Stimulated activated CD4-positive, alpha-beta T cell treated with anti-CD3 and anti-CD28 coated beads, TNF-alpha, amount 100 ng/mL, for 1 hour (primary cell): ENCODE measurements at places on chromosomes 7 and 10.

GRCh38 chr10:68367121-68367520 is 34.4 kb upstream of the PBLD start:
- no peak for DNase-seq

GRCh38 chr10:21517134-21518031 is 8.1 kb downstream of the SKIDA1 start:
- DNase-seq = no peak

- no peak for DNase-seq
These were observed 31.5 kb downstream of the MTURN start for GRCh38 chr7:30166155-30166840.

GRCh38 chr10:117248750-117249465 is 8.0 kb downstream of the SLC18A2 start:
- no peak for DNase-seq

DNA sequence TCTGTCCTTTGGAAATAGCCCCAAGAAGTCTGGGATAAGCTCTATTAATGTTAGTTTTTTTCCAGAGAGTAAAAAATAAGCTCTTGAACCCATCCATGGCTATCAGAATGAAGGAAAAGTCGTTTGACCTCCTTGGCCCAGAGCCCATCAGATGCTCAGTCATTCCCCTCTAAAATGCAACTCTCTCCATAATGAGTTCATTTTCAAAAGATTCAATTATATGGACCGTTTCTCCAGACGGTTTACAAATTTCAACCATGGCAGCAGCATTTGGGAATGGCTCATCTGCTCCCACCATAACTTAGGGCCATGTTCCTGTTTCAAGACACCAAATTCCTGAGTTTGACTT is 220.0 kb downstream of the PTPRN2 start:
- no peak for DNase-seq

GRCh38 chr7:41705109-41705901 is 2.4 kb upstream of the INHBA start:
- no peak for DNase-seq

DNA sequence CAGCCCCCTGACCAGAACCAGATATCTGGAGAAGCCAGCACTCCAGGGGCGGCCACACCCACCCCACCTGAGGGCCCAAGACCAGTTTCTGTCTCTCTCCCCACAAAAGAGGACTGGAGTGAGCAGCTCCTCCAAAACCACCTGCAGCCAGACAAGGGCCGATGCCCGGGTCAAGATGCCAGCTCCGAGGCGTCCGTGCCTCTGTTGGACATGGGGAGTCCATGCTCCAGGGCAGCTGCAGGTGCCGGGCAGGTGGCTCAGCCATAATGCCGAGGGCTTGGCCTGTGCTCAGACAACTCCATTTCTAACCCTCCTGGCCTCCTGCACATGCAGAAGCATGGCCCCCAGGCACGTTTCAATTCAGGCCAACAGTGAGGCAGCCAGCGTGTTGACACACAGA is 234.6 kb downstream of the MAD1L1 start:
- DNase-seq = no peak

DNA sequence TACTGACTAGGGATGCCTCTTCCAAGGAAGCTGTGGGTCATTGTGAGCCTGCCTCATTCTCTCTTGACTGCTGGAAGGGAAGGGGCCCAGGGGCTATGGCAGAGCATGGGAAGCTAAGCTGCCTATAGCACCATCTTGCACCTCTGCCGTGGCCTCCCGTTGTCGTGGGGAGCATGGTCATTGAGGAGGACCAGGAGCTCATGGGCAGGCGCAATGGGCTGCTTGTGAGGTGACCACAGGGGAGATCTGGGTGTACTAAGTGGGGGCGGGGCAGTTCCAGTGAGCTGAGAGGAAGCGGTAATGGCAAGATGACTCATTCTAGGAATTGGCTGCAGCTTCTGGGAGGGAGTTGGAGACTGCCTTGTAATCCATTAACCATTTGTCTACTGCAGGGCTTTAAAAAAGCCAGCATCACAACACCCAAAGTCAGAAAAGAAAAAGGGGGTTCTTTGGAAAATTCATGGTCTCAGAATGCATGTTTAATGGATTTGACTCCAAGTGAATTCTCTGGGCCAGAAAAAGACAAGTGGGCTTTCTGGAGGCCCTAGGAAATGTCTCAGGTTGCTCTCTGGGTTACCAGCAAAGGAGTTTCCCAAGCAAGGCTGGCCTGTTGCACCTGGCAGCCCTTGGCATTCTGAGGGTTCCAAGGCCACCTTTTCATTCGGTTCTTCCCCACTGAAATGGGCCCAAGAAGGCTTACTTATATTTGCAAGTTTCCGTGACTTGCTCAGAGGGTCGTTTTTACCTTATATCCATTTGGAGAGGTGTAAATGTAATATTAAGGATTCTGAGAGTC is 3.6 kb downstream of the DUSP5 start:
- DNase-seq = no peak

- no peak for DNase-seq
These were observed 129.0 kb upstream of the TCF7L2 start for GRCh38 chr10:112821038-112821437.

DNA sequence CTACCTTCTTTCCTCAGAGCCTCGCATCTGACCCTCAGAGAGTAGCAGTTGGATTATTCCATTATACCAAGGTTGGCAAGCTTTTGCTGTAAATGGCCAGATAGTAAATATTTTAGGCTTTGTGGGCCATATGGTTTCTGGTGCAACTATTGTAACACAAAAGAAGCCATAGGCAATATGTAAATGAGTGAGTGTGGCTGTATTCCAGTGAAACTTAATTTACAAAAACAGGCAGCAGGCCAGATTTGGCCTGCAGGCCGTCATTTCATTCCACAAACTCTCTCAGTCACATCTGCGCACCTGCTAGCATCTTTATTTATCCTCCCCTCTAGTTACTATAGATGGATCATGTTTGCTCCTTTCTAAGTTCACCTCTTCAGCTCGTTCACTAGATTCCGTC is 6.7 kb downstream of the ZNF518A start:
- no peak for DNase-seq

DNA sequence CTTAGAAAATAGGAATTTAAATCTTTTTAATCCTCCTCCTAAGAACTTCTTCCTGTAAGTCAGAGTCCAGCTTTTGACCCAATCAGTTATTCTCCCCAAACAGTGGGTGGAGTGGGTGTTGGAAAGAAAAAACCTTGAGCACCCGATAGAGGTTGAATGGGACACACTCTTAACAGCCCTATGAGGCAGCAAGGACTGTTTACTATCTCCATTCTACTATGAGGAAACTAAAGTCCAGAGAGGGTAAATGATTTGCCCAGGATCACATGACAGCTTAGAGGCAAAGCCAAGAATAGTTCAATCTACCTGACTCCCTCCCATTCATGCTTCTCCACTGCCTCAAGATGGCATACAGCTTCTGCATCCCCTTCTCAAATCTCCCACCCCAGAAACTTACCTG is 57.6 kb upstream of the SLC35B4 start:
- DNase-seq = no peak

- no peak for DNase-seq
These were observed 221.7 kb downstream of the DNAJB6 start for GRCh38 chr7:157558516-157558874.

GRCh38 chr7:143369678-143370651 is 7.5 kb upstream of the FAM131B start:
- no peak for DNase-seq

DNA sequence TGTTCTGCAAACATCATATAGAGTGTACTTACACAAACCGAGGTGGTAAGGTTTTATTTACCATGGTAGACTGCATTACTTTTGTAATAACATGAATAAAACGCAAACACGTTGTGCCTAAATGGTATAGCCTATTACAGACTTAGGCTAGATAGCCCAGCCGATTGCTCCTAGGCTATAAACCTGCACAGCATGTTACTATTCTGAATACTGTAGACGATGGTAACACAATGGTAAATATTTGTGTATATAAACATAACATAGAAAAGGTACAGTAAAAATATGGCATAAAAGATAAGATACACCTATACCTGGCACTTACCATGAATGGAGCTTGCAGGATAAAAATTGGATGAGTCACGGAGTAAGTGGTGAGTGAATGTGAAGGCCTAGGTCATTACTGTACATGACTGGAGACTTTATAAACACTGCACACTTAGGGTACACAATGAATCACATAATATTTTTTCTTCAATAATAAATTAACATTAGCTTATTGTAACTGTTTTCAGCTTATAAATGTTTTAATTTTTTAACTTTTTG is 16.3 kb downstream of the AKR1D1 start:
- no peak for DNase-seq

GRCh38 chr10:99529591-99530107 is 3.1 kb upstream of the NKX2-3 start:
- DNase-seq = no peak
